Mesendoderm (in vitro differentiated cells): ENCODE measurements at places on chromosomes 4 and X.
A peak's percentile ranks its signal among the peaks of the same experiment; 100 is the strongest.

GRCh38 chrX:126770179-126770578 lies 49.4 kb upstream of the PRR32 start:
- peak; percentile 64 for DNase-seq

DNA sequence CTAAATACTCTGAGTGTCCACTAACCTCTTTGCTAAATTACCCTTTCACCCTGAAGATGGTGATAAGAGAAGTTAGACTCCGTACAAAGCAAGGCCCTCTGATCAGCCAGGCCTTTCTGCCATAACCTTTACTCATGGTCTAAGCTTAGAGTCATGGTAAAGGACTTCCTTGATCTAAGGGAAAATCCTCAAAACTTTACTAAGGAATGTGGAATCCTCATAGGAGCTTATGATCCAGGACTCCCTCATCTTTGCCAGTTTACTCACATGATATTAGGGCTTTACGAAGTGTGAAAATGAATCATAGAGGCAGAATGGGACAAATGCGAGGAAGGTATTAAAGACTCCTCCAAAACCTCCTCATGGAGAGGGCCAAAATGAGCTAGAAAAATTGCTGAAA lies 7.9 kb upstream of the FAM13A start:
- no peak for DNase-seq

DNA sequence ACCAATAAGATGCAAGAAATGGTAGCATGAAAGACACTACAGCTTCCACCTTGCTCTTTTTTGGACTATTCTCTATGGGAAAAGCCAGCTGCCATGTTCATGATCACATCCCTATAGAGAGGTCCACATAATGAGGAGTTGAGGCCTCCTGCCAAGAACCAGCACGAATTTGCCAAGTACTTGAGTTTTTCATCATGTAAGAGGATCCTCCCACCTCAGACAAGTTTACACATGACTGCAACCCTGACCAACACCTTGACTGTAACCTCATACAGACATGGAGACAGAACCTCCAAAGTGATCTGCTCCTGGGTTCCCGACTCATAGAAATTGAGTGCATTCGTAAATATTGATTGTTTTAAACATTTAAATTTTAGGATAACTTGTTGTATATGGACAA lies 135.2 kb upstream of the TSPAN5 start:
- DNase-seq = no peak

DNA sequence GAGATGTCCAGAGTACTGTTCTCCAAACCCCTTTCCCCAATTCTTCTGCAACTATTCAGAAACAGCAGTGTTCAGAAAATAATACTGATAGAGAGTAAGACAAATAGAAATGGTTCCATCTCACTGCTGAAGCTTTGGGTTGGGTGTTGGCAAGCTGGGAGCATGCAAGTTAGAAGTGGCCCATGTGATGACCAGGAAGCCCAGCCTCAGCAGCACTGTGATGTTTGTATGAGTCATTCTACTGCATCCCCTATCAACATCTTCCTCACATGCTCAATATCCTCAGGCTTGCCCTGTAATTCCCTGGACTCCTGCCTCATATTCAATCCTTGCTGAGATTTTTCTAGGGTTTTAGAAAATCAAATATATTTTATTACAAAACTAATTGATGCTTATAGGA lies 96.5 kb downstream of the CHRDL1 start:
- DNase-seq = no peak

GRCh38 chrX:47796433-47796906 lies 40.2 kb upstream of the ZNF81 start:
- no peak for DNase-seq

DNA sequence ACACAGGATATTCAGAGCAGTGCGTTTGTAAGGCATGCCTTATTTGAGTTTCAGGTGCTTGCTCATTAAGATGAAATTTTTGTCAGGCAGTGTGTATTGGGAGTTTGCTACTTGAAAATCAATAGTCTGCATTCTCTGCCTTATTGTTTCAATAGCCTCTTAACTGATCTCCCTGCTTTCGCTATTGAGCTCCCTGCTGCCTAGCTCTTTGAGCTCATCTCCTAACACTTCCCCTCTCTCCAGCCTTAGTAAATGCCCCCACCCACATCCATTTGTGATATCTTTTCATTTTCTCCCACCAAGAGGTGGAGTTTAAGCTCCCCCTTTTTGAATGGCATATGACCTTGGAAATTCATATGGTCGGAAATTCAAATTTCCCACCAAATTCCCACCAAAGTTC lies 256.6 kb downstream of the IL1RAPL1 start:
- peak; percentile 29 for DNase-seq

- no peak for DNase-seq
Measured at GRCh38 chrX:16957751-16958150, 11.3 kb downstream of the REPS2 start.

- peak; percentile 81 for DNase-seq
Measured at GRCh38 chrX:71178908-71179307, 34.3 kb downstream of the NLGN3 start.

GRCh38 chr4:89411539-89412309 lies 104.1 kb upstream of the GPRIN3 start:
- DNase-seq = peak; percentile 90

GRCh38 chr4:86778175-86778574 lies 71.0 kb downstream of the SLC10A6 start:
- DNase-seq = no peak

DNA sequence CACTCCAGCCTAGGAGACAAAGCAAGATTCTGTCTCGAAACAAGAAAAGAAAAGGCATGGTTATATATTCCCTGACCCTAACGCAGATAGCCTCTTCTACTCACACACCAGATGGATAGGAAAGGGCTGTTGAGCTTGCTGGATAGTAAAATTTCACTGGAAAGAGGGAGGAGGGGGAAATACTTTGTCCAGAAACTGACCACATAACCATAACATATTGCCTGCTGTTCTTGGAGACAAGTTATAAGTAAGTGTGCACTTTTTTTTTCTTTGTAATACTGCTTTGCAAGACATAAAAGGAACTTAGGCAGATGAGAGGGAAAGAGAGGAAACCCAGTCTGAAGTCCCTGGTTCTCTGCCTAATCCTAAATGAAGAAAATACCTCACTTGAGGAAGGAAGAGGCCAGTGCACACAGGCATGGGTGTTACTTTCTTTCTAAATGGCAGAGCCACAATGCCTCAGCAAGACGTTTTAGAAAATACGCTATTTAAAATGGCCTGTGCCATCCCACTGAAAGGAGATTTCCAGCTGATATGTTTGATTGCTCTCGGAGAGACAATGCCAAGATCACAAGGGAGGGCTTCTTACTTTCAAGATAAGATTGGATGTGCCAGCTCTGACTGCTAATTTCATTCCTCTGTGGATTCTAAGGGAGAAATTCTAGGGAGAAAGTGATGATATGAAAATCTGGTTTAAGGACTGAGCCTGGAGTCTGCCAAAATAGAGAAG lies 140.6 kb downstream of the DCTD start:
- DNase-seq = peak; percentile 43

DNA sequence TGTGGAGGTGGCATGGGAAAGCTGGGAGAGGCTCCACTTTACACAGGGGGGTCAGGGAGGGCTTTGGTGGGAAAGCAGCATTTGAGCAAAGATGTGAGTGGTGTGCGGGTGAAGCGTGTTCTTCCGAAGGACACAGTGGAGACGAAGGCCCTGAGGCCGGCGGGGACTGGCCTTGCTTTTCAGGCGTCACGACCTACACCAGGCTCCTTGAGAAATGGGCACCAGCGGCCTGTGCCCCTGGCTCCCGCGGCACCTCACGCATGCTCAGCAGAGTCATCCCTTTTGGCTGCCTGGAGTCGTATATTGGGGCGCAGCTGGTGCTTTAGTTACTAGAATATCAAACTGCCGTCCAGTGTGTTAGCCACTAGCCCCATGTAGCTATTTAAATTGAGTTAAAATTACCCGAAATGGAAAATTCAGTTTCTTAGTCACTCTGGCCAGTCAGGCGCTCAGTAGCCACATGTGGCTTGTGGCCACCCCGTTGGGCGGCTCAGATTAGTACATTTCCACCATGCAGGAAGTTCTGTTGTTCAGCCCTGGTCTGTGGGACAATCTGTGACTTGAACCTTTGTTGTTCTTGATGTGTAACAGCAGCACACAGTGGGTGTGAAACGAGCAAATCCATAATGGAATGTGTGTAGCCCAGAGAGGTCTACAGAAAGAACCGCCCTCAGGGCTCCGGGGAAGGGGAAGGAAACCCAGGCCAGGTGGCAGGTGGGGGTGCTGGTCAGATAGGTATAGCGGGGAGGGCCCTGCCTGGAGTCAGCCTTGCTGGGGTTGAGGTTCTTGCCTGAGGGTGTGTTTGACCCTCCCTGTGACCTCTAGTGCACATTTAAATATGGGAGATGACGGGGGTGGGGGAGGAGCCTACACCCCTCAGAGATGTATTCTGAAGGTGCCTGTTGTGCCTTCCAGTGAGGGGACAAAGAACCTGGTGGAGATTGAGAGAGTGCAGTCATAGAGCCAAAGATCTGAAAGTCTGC lies 30.4 kb downstream of the TBC1D14 start:
- peak; percentile 47 for DNase-seq

DNA sequence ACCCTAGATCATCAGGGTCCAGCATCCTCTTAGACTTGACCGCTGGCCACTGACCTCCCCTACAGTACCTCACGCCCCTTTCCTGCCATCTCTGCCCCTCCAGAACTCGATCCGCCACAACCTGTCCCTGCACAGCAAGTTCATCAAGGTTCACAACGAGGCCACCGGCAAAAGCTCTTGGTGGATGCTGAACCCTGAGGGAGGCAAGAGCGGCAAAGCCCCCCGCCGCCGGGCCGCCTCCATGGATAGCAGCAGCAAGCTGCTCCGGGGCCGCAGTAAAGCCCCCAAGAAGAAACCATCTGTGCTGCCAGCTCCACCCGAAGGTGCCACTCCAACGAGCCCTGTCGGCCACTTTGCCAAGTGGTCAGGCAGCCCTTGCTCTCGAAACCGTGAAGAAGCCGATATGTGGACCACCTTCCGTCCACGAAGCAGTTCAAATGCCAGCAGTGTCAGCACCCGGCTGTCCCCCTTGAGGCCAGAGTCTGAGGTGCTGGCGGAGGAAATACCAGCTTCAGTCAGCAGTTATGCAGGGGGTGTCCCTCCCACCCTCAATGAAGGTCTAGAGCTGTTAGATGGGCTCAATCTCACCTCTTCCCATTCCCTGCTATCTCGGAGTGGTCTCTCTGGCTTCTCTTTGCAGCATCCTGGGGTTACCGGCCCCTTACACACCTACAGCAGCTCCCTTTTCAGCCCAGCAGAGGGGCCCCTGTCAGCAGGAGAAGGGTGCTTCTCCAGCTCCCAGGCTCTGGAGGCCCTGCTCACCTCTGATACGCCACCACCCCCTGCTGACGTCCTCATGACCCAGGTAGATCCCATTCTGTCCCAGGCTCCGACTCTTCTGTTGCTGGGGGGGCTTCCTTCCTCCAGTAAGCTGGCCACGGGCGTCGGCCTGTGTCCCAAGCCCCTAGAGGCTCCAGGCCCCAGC lies 5.2 kb downstream of the FOXO4 start:
- DNase-seq = no peak

DNA sequence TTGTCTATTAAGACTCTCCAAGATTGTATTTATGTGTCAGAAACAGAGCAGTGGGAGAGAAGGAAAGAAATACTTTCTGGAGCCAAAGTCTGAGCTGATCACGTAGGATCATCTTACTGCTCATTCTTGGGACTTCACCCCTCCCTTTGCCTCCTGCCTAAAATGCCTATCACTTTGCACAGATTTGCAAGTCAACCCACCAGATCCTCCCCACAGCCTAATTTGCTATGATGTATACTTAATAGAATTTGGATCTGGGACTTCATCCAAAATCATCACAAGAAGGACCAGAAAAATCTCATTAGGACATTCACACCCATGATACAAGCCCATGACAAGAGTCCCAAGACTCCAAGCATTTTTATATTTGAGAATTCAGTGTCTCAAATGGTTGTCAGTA lies 290.2 kb downstream of the FBXW7 start:
- no peak for DNase-seq

GRCh38 chrX:101040197-101040596 lies 11.7 kb downstream of the TRMT2B start:
- DNase-seq = no peak

DNA sequence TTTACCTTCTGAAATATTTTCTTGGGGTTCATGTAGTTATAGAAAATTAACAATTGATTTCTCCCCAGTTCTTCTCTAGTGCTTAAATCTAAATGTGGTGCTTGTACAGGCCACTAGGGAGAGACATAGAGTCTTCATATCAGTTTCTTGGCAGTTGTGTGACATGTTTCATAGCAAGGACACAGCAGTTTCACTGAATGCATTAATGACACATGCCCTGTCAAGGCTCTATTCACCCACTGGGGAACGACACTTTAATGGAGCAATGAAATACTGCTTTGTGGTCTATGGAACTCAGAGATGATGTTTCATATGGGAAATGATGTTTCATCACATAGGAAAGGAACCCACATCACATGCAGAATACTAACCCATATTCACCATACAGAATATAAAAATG lies 2.8 kb downstream of the VEGFC start:
- DNase-seq = peak; percentile 51

DNA sequence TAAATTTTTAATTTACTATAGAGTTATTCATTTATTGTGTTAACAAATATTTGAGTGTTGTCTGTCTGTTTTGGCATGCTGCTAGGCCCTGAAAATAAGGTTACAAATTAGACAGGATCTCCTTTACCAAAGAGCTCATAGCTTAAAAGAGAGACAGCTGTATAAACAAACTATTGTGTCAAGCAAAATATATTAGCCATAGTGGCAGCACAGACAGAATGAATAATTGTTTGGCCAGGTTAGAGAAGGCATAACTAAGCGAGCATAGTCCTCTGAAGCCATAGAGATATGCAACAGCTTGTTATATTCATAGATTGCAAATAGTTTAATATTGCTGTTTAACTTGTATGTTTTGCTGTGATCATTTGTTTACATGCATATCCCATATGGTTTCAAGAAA lies 66.7 kb upstream of the NDUFC1 start:
- DNase-seq = no peak

DNA sequence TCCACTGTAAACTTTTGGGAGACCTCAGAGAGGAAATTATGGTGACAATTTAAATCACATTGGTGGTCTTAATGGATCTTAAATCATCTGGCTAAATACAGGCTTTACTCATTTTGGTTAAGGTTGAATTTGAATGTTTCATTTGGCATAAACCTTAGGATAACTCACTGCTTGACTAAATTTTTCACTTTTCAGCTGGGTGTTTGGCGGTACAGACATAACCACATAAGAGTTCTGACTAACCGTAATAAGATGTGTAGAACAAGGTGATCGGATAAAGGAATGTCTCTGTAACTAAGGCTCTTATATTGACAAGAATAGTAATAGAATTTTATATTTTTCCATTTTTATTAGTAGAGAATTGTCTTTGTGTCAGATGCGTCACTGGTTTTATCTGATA lies 281.0 kb downstream of the BMPR1B start:
- no peak for DNase-seq

GRCh38 chr4:10456595-10457254 lies 501 bp downstream of the ZNF518B start:
- peak; percentile 76 for DNase-seq

DNA sequence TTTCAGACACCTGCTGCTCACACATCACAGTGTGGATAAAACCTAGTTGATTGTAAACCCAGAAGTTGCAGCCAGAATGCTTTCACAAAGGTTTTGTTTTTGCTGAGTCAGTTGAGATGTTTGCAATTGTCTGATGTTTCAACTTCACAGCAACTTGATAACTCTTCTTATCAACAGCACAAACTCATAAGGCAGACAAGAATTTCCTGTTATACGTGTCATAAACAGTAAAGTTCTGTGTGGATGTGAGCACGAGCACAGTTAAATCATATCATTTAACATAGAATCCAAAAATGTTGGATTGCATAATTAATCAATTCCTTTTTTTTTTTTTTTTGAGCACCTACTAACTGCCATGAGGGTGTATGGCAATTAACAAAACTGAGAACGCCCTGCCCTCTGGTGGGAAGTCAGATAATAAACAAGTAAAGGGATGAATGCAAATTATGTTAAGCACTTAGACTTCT lies 512.2 kb downstream of the PDHA2 start:
- DNase-seq = peak; percentile 67
